ENCODE measurements at places on chromosomes 6 and 20.

DNA sequence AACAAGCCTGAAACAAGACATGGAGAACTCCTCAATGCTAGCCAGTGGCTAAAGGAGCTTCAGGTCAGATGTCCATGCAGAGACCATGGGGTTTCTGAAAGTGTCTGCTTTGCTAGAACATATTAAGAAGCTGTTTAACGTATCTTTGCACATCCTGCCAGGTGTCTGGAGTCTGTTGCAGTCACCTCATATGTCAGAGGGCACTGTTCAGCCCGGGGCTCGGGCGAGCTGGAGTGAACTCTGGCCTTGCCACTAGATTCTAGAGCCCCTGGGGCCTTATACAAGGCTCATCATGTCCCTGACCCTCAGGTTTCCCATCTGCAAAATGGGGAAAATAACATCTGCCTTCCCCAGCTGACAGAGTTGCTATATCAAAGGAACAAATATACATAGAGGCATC lies 59.0 kb downstream of the PRDM1 start:
- no peak for DNase-seq

GRCh38 chr6:47111685-47112084 lies 69.6 kb upstream of the ADGRF1 start:
- DNase-seq: no peak

GRCh38 chr20:47355489-47356219 lies 845 bp downstream of the ZMYND8 start:
- DNase-seq: no peak

DNA sequence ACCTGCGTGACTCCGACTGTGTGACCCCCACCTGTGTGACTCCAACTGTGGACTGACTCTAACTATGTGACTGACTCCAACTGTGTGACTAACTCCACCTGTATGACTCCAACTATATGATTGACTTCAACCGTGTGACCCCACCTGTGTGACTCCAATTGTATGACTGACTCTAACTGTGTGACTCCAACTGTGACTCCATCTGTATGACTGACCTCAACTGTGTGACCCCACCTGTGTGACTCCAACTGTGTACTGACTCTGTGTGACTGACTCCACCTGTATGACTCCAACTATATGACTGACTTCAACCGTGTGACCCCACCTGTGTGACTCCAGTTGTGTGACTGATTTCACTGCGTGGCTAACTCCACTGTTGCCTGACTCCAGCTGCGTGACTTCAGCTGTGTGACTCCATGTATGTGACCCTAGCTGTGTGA lies 38.6 kb downstream of the SYNJ2 start:
- no peak for DNase-seq

GRCh38 chr6:74757813-74758212 lies 448.0 kb downstream of the COL12A1 start:
- DNase-seq: no peak

DNA sequence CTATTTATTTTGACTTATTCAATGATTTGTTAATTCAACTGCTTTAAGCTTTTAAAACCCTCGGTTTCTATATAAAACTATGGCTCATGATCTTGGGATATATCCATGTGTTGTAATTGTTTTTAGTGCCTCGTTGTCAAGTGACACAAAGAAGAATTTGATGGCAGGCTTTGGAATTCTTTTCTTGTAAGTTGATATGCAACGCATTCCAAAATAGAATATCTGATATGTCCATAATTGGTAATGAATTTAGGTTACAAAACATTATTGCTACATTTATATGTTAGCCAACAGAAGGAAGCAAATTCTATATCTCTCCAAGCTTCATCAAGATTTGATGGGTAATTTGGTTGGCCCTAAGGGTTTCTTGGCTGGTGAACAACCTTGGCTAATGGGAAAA lies 220.4 kb upstream of the RIMS1 start:
- DNase-seq: no peak

GRCh38 chr6:137601471-137601870 lies 107.3 kb upstream of the OLIG3 start:
- no peak for DNase-seq

GRCh38 chr6:36688739-36689075 lies 8.9 kb upstream of the RAB44 start:
- no peak for DNase-seq

- DNase-seq: no peak
Measured at GRCh38 chr6:36752187-36752885, 54.7 kb downstream of the RAB44 start.

- DNase-seq: no peak
Measured at GRCh38 chr20:45104786-45105185, 3.9 kb upstream of the KCNS1 start.

- peak; percentile 82 for DNase-seq
Measured at GRCh38 chr20:8019246-8019997, at the start of gene TMX4. Gene TMX4 (minus strand): TSS chr20:8019761. CDS start chr20:8019613, 148 bp downstream.

DNA sequence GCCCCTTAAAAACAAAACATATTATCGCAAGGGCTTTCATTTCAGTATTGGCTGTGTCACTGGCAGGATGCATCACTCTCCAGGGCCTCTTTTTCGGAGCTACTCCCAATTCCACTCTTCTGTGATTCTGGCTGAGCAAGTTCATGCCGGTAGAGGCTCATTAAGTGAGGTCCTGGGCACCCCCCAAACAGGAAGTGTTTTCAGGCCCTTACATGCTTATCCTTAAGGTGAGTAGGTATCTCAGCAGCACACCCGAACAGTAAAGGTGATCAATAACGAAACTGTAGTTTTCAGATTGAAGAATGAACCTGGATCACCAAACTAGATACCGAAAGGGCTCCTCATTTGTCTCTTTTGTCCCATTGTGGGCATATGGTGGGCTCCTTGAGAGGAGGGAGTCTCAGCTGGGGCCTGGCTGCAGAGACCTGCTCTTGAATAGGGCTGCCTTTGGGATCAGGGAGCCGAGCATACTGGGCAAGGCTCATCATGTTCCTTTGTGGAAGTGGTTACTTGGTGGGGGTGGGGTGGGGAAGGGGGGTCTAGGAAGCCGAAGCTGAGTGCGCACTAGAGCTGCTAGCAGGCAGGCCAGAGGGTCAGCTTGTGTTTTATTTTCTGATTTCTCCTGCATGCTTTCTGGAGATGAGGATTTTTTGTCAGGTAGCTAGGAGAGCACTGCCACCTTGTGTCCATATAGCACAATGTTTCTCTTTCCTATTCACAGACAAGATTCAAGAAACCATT lies 65.2 kb downstream of the CDS2 start:
- peak; percentile 60 for DNase-seq

- no peak for DNase-seq
Measured at GRCh38 chr20:9629831-9630230, 115.4 kb downstream of the LAMP5 start.

DNA sequence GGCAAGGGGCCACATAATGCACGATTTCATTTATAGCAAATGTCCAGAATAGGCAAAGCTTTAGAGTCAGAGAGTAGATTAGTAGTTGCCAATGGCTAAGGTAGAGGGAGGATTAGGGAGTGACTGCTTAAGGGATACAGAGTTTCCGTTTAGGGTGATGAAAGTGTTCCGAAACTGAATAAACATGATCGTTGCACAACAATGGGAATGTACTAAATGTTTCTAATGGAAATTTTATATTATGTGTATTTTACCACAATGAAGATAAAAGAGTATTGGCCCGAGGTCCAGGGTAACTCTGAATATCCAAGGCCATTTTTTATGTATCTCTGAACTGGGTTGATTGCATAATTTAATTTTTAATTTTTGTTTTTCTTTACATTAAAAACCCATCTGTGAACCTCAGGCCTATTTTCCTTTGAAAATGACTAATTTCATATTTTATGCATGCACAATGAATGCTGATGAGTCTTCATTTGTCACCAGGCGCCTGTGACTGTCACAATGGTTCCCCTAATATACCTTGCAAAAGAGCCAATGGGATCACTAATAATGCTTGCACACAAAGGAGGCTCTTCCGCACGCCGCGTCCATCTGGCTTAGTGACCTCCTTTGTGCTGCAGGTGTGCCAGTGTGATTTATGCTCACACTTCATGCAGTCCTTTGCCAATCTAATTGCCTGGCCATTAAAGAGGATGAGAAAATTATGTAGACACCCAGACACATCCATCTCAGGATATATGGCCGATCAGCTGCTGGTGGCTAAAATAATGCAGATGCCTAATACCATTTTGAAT lies 612.5 kb downstream of the CDH26 start:
- DNase-seq: no peak

- no peak for DNase-seq
Measured at GRCh38 chr6:55395871-55396270, 68.6 kb downstream of the GFRAL start.

GRCh38 chr6:160750276-160750689 lies 48.2 kb downstream of the PLG start:
- DNase-seq: no peak

Measured in left renal pelvis (tissue), 4 donors.